ENCODE measurements at places on chromosomes 1 and 21. TPM values are rescaled to one million over a fixed set of nuclear protein-coding genes. Genes with fewer than 3 reads are reported as not detected.

- DNase-seq: no peak
Measured at GRCh38 chr1:102120910-102121309, 124.2 kb upstream of the OLFM3 start.

DNA sequence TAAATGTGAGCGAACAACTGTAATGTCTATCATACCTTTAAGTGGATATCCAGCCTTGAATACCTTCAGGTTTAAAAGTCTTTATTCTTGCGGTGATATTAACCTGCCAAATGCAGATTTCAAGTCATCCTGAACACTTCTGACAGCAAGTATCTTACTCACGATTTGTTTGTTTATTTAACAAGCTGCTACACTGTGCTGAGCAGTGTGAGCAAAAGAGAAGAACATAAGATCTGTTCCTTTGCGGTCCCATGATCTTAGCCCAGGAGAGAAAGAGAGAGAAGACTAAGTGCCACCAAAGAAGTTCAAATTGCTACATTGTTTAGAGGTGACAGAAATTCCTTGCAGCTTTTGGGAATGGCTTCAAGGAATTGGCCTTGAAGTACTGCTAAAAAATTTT is 9.5 kb upstream of the IL24 start:
- DNase-seq: peak; percentile 23

DNA sequence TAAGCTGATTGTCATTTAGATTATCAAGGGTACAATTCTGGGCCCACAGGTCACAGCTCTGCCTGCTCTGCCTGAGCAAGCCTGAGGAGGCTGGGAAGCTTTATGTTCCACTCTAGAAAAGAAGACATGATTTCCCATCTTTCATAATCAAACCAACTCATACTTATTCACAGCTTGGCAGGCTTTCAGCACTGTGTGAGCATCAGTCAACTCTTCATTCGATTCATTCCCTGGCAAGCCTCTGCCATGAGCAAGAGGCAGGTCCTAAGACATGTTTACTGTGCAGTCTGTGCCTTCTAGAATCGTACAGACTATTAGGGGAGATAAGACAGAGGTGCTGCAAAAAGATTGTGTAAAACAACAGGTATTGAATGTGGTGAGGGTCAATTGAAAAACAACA is 24.5 kb upstream of the KIRREL1 start:
- peak; percentile 91 for DNase-seq

DNA sequence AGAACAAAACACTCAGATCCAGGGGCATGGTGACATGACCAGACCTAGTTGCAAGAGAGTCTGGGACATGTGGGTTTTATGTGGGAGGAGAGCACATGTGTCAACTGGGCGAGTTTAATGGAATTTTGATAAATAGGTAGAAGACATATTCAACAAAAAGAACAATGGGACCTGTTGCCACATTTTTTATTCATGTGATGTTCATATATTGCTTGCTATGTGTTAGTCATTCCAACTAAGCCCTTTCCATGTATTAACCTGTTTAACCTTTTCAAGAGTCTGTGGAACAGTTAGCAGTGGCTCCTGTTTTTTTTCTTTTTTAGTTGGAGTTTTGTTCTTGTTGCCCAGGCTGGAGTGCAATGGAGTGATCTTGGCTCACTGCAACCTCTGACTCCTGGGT is 30.1 kb upstream of the CSF3R start:
- DNase-seq: no peak

GRCh38 chr1:224696891-224697765 is 81.0 kb downstream of the CNIH3 start:
- DNase-seq: peak; percentile 67

DNA sequence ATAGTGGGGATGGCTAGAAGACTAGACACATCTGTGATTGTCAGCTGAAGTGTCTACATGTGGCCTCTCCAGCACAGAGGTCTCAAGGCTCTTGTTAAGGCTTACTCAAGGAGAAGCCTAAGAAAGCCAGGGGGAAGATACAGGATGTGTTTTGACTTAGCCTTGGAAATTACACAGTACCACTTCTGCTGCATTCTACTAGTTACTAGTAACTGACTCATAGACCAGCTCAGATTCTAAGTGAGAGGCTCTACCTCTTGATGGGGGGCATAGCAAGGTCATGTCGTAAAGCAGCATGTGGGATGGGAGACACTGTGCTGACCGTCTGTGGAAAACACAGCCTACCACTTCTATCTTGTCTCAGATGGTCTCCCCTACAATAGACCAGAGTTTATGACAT is 99.5 kb downstream of the UBE2U start:
- peak; percentile 22 for DNase-seq

- no peak for DNase-seq
Measured at GRCh38 chr1:192977089-192977706, 82.0 kb downstream of the UCHL5 start.

GRCh38 chr1:109210058-109210457 is 3.7 kb upstream of the SARS1 start:
- DNase-seq: no peak

DNA sequence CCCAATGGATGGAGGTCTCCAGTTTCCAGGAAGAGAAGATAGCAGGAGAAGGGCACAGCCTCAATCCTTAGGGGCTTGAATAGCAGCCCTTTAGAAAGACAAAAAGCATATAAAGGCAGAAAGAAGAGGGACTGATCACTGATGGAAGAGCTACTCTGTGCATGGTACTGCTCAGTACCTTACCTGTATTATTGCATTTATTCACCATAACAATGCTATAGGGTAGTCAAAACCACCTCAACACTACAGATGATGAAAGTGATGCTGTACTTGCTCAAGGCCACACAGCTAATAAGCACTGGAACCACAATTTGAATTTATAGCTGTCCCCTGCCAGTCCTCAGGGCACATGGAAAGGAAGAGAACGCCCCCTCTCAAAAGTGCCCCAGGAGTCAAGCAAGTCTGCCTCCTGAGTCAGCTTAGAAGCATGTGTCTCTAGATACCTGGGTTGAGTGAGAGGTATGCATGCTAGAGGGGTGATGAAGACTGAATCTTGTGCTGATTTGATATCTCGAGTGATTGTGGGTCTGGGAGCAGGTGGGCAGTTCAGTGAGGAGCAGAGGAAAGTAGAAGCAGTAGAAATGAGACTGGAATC is 13.6 kb downstream of the DDAH1 start:
- no peak for DNase-seq

DNA sequence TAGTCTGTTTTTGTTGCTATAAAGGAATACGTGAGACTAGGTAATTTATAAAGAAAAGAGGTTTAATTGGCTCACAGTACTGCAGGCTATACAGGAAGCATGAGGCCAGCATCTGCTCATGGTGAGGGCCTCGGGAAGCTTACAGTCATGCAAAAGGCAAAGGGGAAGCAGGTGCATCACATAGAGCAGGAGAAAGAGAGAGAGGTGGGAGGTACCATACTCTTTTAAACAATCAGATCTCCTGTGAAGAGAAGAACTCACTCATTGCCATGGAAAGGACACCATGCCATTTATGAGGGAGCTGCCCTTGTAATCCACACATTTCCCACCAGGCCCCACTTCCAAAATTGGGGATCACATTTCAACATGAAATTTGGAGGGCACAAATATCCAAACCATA is 12.7 kb downstream of the PPP1R12B start:
- no peak for DNase-seq

DNA sequence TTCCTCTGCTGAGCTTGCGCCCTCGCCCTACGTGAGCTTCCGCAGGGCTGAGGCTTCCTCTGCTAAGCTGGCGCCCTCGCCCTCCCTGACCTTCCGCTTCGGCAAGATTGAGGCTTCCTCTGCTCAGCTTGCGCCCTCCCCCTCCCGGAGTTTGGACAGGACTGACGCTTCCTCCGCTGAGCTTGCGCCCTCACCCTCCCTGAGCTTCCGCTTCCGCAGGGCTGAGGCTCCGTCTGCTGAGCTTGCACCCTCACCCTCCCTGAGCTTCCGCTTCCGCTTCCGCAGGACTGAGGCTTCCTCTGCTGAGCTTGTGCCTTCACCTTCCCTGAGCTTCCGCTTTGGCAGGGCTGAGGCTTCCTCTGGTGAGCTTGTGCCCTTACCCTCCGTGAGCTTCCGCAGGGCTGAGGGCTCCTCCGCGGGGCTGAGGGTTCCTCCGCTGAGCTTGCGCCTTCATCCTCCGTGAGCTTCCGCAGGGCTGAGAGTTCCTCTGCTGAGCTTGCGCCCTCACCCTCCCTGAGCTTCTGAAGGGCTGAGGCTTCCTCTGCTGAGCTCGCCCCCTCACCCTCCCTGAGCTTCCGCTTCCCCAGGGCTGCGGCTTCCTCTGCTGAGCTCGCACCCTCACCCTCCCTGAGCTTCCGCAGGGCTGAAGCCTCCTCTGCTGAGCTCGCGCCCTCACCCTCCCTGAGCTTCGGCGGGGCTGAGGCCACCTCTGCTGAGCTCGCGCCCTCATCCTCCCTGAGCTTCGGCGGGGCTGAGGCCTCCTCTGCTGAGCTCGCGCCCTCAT is 753.6 kb upstream of the TPTE start:
- no peak for DNase-seq

GRCh38 chr1:21149430-21149854 is 27.3 kb downstream of the EIF4G3 start:
- DNase-seq: peak; percentile 84

- no peak for DNase-seq
Measured at GRCh38 chr1:205772607-205773032, 2.7 kb downstream of the RAB29 start.

- no peak for DNase-seq
Measured at GRCh38 chr1:203531063-203531462, 37.1 kb downstream of the OPTC start.

DNA sequence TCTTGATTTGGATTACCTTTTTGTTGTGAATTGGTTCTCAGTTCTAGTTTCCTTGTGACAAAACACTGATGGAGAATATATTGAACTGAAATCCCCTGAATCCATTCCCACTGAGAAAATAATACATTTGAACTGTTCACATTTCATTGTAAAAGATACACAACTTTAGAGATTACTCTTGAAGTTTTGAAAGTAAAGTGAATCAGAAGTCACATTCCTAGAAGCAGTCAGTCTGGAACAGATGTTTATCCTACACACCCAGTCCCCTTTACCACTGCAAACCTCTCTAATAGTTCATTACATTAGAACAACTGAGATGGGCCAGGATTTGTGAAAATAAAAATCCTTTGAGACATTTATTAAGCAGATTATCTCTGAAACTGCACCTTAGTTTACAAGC is 3.4 kb downstream of the RERE start:
- DNase-seq: no peak

The PLPPR4 gene
- total RNA-seq: 0.53 TPM

The LCE1E gene
- total RNA-seq: not detected

The DNAJC8 gene
- 106 TPM for total RNA-seq

The SYCP1 gene
- total RNA-seq: not detected

The C1orf185 gene
- not detected for total RNA-seq

The FMN2 gene
- 102 TPM for total RNA-seq

The RHD gene
- total RNA-seq: not detected

The USP25 gene
- total RNA-seq: 14.0 TPM

The SH2D5 gene
- total RNA-seq: 16.3 TPM
